ENCODE measurements at places on chromosomes 12 and 14.

GRCh38 chr12:13472690-13473089, 276.2 kb downstream of the EMP1 start:
- no peak for DNase-seq

DNA sequence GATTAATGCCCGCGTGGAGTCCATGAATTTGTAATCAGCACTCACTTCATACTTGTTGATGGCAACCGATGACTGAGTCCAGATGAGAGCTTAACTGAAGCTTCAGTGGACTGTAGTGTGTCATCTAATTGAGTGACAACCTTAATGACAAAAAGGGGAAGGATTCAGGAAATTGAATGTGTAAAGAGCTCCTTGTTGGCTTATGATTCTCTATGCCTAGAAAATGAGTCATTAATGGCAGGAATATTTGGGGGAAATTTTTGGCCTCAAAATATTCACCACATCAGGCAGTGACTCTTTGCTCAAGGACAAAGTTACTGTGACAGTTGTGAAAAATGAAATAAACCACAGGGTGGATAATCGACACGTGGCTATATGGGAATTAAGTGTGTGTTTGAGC, 55.3 kb upstream of the STON2 start:
- DNase-seq, result no peak

DNA sequence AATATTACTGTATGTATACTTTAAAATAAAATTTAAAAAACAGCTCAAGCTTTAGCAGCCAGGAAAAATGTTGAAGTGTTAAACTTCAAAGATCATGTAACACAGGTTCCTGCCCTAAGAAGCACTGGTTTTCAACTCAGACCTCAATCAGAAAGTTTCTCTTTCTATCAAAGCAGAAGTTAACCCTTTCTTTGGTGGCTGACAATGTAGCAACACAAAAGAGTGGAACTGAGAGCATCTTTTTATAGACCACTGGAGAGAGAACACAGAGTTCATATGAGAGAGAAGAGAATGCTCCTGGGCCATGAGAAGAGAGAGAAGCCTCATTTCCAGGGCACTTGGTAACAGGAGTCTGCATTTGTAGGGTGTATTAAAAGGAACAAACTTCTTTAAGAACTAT, 42.2 kb upstream of the KTN1 start:
- no peak for DNase-seq

- no peak for DNase-seq
Measured at GRCh38 chr14:77198561-77198960, 17.0 kb downstream of the TMEM63C start.

DNA sequence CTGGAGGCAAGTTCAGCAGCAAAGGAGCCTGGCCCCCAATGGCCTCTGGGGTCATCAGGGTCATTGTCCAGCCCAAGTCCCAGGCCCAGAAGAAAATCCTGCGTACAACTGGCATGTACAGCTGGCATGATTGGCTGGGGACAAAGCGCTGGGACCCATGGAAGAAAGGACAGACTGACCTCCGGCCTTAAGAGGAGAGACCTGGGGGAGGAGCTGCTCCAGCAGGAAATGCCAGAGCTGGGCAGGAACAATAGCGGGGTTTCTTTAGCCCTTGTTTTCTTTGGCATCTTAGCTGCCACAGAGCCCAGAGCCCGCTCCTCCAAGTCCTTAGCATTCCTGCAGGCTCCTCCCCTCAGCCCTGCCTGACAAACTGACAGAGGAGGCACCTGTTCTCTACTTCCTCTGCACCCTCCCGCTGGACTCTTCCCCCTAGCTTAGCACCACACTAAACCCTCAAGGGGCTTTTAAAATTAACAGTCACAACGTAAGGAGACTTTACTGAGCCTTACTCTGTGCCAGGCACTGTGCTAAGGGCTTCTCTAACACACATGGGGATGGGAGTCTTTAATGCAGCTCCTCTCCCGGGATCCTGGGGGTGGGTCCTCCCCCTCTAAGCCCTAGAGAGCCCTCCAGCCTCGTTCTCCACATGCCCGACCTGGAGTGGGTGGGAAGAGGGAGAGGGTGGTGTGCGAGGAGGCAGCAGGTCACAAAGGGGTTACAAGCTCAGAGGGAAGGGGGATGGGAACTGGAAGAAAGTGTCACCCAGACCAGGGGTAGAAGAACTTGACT, 1.8 kb upstream of the AQP5 start:
- no peak for DNase-seq

- no peak for DNase-seq
Measured at GRCh38 chr12:56437430-56438176, 11.6 kb downstream of the TIMELESS start.

Measured in stimulated activated naive CD4-positive, alpha-beta T cell treated with Interleukin-2 at 50 U/mL for 16 hours (primary cell).